ENCODE measurements at places on chromosomes 12 and 14.

DNA sequence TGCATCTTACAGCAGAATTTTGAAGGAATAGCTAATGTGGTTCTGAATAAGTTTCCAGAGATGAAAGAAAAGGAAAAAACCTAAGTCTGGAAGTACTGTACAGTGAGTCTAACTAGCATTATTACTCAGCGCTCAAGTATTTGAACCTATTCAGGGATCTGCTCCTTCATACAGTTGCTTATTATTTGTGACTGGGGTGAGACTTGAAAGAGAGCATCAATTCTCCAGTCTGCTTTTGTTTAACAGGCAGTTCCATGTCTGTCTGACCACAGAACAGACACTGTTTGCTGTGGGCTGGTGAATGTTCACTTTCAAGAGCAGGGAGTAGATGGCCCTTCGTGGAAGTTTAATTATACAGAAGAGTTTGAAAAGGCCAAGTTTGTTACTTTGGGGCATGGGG, 9.3 kb downstream of the ETV6 start:
- no peak for DNase-seq

GRCh38 chr12:45849289-45849688, 119.8 kb downstream of the ARID2 start:
- no peak for DNase-seq

- DNase-seq = no peak
Measured at GRCh38 chr12:64385468-64385867, 5.1 kb downstream of the C12orf56 start.

DNA sequence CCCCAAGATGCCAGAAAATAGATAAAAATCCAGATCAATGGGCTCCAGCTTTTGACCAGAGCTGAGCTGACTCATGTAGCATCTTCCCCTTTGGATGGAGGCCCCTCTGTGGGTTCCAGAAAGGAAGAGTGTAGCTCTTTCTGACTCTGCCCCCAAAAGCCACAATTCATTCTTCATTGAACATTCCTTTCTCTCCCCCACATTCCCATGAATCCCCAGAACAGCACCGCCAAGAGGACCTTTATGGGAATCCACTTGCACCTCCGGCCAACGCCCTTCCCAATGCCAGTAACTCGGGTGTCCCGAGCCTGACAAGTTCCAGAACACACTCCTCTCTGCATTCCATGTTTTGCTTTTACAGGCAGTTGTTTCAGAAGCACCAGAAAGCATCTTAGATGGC, 210.6 kb upstream of the DIO3 start:
- no peak for DNase-seq

DNA sequence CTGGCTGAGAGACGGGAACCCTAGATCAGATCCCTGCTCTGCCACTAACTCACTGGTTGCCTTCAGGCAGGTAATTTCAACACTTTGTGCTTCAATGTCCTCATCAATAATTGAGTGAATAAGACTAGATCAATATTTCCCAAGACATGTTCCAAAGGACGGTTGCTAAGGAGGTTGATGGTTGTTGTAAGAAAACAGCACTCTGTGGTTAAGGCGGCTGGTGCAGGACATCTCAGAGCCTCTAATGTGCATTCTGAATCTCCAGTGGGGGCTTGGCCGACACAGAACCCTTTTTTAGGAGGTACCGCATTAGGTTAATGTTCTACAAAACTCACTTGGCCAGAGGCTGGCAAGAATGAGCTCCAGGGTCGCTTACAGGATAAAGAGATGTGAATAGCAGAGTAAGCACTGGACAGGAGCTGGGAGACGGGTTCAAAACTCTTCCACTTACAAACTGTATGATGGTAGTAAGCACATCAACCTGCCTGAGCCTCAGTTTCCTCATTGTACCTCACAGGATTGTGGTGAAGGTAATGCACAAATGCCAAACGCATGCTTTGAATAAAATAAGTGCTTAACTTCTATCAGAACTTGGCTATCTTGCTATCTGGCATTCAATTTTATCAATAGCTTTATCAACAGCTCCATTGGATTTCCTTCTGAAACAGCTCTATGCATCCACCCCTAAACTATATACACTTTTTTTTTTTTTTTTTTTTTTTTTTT, 136.9 kb upstream of the PARP11 start:
- no peak for DNase-seq

DNA sequence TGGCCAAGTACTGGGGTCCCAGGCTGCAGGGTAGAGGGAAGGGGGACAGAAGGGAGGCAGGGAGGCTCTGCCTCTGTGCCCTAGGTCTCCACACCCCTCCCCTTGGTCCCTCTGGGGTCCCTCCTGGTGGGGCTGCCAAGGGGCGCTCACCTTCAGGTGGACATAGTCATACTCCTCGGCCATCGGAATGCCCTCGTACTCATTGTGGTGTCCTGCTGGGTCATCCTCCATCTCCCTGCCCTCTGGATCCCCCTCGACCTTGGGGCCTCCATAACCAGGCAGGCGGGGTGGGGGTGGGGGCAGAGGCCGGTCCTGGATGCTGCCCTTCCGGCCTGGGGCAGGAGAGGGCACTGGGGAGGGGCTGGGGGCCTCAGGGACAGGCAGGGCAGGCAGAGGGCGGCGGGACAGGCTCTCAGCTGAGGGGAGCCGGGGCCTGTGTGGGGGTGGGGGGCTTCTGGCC, 5.8 kb downstream of the EFS start:
- DNase-seq = no peak

- DNase-seq = no peak
Measured at GRCh38 chr14:104723651-104724406, at the start of gene ADSS1. Gene ADSS1, plus strand, starts transcription at chr14:104724229. Its CDS starts 42 bp downstream, at chr14:104724271.

DNA sequence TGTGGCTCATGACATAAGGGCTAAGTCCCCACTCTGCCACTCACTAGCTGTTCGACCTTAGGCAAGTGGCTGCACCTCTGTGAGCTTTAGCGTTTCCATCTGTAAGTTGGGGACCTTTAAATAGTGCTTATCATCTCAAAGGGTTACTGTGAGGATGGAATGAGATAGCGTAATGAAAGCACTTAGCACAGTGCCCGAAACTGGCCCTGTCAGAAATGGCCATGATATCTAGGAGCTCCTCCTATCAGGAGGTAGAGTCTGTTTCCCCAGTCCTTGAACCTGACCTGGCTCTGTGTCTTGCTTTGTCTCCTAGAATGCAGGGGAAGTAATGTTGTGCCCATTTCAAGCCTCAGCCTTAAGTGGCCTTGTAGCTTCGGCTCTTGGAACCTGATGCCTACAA, 211.0 kb downstream of the RBM19 start:
- no peak for DNase-seq

- DNase-seq = no peak
Measured at GRCh38 chr12:44812062-44812461, 64.1 kb downstream of the NELL2 start.

- DNase-seq = no peak
Measured at GRCh38 chr12:92921877-92922276, 7.2 kb downstream of the EEA1 start.

DNA sequence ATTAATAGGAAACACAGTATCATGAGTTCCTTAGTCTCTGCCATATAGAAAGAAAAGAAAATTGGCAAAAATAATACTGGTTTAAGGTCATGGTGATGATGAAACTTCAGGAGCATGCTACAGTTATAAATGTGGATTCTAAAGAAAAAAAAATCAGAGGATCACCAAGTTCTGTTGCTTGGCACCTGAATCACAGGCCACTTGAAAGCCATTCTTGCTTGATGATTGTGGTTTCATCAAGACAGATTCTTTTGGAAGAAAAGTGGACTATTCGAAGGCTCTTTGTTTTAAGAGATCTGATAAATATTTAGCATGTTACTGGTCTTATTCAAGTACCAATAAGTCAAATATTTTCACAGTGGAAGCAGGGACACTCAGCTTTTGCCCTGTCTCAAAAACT, 148.9 kb downstream of the SAMD4A start:
- DNase-seq = no peak
